ENCODE measurements at places on chromosomes 3 and 15.

DNA sequence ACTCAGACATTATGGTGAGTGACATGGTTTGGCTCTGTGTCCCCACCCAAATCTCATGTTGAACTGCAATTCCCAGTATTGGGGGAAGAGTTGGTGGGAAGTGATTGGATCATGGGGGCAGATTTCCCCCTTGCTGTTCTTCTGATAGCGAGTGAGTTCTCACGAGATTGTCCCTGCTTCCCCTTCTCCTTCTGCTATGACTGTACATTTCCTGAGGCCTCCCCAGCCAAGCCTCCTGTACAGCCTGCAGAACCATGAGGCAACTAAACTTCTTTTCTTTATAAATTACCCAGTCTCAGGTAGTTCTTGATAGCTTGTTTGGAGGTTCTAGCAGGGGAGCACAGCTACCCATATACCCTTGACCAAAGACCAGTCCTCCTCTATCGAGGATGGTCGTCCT, 45.9 kb downstream of the ADAM10 start:
- DNase-seq, result no peak

- DNase-seq, result no peak
These were observed 1.1 kb downstream of the CNTN4 start for GRCh38 chr3:2099779-2100191.

- DNase-seq, result no peak
These were observed 460.6 kb upstream of the NR2F2 start for GRCh38 chr15:95869920-95870319.

GRCh38 chr3:50304601-50305000, 1.2 kb upstream of the HYAL1 start:
- no peak for DNase-seq

DNA sequence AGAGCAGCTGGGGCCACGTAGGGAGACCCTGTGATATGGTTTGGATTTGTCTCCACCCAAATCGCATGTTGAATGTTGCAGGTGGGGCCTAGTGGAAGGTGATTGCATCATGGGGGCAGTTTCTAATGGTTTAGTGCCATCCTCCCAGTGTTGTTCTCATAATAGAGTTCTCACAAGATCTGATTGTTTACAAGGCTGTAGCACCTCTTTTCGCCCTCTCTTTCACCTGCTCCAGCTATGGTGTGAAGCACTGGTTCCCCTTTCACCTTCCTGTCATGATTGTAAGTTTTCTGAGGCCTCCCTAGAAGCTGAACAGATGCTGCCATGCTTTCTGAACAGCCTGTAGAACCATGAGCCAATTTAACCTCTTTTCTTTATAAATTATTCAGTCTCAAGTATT, 198.9 kb upstream of the CBLB start:
- DNase-seq, result no peak

All from pulmonary artery endothelial cell (primary cell).